ENCODE measurements at places on chromosomes 2 and 18.

DNA sequence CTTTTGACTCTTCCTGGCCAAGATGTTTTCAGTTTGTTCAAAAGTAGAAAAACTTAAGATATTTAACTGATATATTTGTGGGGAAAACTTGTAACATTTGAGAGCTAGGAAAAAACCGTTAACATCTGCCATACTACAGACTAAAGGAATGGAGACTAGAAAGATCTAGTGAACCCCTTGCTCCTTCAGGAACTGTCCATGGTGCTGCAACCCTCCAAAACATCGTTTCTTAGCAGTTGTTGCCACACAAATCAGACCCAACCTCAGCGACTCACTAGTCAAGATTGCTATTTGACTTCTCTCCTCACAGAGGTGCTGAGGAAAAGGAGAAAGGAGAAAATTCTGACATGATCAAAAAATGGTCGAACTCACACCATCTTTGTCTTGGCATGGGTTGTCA lies 393.8 kb upstream of the LYPD1 start:
- no peak for DNase-seq

- no peak for DNase-seq
Observed at GRCh38 chr2:203279288-203279687, 40.5 kb downstream of the CYP20A1 start.

- no peak for DNase-seq
Observed at GRCh38 chr2:138942466-138942865, 162.3 kb upstream of the NXPH2 start.

DNA sequence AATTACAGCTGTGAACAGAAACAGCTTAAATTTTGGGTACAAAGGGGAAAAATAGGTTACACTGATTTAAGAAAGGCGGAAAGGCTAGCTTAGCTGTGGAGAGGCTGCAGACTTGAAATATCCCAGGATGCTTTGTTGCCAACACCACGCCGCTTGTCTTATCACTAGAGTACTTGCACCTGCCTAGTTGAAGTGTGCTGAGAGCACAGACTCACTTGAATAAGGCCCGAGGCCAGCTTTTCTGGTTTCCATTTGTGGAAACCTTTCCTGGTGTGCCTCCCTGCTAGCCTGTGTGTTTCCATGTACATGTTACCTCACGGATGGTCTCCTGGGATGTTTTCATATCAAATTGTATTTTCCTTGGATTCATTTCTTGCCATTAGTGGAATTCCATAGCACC lies 3.2 kb downstream of the CABLES1 start:
- DNase-seq, result no peak

DNA sequence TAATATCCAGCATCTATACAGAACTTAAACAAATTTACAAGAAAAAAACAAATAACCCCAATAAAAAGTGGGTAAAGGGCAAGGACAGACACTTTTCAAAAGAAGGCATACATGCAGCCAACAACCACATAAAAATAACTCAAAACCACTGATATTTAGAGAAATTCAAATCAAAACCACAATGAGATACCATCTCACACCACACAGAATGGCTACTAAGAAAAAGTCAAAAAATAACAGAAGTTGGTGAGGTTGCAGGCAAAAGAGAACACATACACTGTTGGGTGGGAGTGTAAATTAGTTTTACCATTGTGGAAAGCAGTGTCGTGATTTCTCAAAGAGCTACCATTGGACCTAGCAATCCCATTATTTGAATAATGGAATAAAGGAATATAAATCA lies 1973.9 kb upstream of the LRRTM1 start:
- DNase-seq, result no peak

GRCh38 chr2:157839162-157839801 lies 36.8 kb downstream of the ACVR1 start:
- no peak for DNase-seq

GRCh38 chr18:45567123-45567522 lies 48.2 kb upstream of the SLC14A2 start:
- no peak for DNase-seq

DNA sequence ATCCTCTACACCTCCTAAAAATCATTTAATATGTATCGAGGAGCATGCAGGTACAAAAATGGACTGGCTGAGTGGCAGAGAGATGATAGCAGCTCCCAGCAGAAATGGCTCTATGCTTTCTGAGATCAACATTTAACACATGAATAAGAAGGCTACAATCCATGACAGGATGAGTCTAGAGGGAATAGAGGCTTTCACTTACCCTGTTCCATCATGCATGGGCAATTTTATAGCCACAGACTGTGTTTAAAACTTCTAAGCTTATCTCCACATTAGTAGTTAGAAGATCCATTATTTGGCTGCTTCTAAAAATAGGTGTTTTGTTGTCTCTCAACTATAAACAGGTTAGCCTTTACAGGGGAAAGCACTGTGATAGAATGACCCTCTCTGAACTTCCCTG lies 149.1 kb upstream of the ARHGAP28 start:
- DNase-seq, result no peak

Measured in activated T-helper 1 cell treated with anti-CD3 and anti-CD28 coated beads, Interleukin-2, amount 50 U/mL, for 16 hours (primary cell).